Fibroblast of pulmonary artery (primary cell): ENCODE measurements at places on chromosomes 11 and 22.

DNA sequence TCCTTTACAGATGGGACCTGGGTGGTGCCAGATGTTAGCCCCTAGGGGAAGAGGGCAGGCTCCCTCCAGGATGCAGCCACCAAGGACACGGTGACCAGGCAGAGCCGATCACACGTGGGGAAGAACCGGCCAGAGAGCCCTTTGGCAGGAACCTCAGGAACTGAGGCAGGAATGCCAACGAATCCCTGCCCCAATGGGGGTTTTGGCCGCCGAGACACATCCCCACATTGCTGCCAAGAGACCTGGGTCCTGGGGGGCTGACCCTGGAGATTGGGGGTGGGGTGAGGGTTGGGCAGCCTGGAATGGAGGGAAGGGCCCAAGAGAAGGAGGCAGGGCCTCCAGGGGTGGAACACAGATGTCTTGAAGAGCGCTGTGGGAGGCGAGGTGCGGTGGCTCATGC is 28.7 kb upstream of the LMO1 start:
- no peak for DNase-seq

- peak; percentile 18 for DNase-seq
Measured at GRCh38 chr11:34750692-34751405, 130.0 kb downstream of the EHF start.

DNA sequence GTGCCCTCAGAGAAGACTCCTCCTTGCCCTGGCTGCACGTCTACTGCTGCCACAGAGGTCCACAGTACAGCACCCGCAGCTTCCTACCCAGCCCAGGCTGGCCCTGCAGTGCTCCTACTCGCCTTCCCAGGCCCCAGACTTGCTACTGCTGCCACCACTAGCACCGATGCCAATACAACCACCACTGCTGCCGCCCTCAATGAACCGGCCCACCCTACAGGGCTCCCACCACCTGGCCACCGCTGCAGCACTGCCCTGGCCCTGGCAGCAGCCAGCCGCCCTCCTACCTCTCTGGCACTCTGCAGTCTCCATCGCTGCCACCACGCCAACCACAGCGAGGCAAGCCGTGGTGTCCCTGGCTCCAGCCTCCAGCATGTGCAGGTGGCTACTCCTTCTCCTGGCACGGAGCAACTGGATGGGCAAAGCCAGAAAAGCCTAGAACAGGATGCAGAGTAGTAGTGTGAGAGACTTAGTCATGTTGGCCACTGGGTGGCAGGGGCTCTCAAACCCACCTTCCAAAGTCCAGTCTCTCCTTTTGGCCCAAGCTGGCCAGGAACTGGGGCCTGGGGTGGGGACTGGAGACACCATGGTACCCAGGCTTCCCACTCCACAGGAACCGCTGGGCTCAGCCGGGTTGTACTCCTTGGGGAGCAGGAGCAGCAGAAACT is 39.4 kb downstream of the C22orf42 start:
- DNase-seq = no peak

- DNase-seq = no peak
Measured at GRCh38 chr11:91761406-91762025, 463.1 kb upstream of the FAT3 start.

- peak; percentile 53 for DNase-seq
Measured at GRCh38 chr11:118623269-118623655, 15.8 kb downstream of the PHLDB1 start.

DNA sequence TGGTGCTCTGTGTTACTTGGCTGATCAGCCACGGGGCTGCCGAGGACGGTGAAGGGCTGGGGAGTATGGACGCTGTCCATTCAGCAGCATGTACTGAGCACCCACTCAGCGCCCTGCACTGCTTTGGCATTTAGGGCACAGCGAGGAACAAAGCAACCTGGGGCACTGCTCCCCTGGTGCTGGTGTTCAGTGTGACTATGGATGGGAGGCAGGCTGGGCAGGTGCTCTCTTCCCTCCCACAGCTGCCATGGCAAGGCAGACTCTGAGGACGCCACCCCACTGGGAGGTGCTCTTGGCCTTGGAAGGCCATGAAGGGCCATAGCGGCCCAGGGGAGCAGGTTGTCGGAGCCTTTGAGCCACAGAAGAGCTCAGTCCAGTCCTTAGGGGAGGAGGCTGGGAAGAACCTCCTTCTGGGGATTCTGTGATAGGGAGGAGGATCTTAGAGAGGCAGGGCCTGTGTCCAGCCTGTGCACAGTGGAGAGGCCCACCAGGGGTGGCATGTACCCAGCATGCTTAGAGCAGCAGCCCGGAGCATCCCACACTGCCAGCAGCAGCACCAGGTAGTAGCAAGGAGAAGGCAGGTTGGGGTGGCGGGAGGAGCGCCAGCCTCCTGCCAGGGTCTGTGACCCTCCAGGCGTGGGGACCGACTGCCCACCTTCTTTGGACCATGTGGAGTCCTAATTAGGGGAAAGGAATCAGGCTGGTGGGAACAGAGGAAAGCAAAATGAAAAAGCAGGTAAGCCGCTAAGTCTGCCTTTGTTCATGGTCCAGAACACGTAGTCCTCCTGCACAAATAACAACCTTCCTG is 141.8 kb downstream of the MPPED1 start:
- DNase-seq = no peak

DNA sequence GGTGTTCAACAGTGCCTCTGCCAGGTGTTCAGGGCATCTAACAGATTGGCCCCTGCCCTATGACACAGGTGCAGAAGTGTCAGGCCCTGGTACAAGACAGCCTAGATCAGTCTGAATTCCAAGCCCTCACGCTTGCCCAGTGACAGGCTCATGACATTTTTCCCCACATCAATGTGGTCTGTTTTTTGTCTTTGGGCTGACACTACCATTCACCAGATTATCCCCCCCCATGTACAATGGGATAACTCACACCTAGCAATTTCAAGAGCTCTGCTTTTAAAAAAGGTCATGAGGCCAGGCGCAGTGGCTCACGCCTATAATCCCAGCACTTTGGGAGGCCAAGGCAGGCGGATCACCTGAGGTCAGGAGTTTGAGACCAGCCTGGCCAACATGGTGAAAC is 155.5 kb upstream of the PITPNB start:
- no peak for DNase-seq

GRCh38 chr11:117931971-117932370 is 2.8 kb upstream of the TMPRSS13 start:
- DNase-seq = no peak

DNA sequence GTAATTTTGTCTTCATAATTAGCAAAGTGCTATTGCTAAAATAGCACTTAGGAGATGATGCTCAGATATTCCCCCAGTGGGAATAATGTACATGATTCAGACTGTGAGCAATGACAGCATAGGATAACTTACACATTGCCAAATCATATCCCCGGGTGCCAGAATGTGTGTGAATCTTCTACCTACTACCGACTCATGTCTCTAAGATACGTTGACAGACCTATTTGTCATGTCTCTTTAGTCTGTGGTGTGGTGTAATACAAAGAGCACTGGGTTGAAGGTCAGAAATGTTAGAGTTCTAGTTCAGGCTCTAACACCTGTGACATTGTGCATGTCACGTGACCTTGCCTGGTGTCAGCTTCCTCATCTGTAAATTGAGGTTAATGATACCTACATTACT is 31.0 kb upstream of the PICALM start:
- DNase-seq = peak; percentile 13

DNA sequence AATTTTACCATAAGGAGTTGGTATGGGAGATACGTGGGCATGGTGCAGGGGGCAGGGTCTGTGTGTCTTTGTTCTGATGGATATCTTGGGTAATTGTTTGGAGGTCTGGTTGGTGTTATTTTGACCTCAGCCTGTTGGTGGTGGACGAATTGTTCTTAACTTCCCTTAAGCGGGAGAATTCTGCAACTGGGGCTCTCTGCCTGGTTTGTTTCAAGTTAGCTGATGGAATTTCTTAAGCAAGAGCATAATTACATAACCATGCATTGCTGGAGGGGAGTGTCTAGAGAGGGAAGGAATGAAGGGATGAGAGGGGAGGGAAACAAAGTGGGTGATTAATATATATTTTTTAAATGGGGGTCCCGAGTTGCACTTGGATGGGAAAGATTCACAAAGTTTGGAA is 908.5 kb upstream of the RAG2 start:
- DNase-seq = peak; percentile 39

- DNase-seq = peak; percentile 94
Measured at GRCh38 chr22:38202437-38203089, 769 bp downstream of the MAFF start.

DNA sequence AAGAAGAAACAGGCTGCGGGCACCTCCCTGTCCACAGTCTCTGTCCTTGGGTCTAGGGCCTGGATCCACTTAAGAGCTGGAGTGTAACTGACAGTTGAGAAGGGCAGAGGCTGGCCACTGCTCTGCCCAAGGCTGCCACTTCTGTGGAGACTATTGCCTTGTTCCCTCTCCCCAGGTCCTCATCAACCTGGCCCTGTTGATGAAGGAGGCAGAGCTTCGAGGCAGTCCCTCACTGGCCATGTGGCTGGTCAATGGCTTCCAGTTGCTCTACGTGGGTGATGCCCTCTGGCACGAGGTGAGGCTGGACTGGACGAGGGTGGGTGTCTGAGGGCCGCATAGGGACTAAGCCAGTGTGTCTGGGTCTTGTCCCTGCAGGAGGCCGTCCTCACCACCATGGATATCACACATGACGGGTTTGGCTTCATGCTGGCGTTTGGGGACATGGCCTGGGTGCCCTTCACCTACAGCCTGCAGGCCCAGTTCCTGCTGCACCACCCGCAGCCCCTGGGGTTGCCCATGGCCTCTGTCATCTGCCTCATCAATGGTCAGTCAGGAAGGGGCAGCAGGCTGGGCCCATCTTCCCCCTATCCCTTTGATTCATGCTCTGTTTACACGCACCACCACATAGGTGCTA is 2.8 kb downstream of the ZNHIT2 start:
- no peak for DNase-seq

- DNase-seq = no peak
Measured at GRCh38 chr11:88327061-88327460, 10.5 kb downstream of the CTSC start.

DNA sequence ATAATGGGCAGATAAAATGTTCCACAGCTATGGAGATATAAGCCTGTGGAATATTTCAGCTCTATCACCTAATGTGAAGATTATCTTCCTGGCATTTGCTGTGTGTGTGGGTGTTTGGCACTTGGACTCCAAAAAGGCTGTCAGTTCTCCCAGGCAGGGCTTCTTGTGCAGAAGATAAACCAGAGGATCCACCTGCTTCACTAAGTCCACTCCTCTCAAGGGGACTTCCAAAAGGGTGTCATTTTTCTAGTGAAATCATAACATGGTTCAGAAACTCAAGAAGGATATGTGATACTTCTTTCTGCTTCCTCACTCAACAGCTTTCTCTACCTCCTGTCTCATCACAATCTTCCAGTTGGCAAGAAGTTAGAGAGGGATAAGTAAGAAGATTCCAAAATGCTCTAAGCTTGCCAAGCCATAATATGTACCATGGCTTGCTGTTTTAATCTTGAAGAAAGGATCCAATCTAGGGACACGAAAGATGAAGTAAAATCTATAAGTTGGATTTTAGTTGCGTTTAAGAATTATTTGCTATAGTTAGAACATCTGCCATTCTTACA is 206.2 kb upstream of the MTMR2 start:
- no peak for DNase-seq

DNA sequence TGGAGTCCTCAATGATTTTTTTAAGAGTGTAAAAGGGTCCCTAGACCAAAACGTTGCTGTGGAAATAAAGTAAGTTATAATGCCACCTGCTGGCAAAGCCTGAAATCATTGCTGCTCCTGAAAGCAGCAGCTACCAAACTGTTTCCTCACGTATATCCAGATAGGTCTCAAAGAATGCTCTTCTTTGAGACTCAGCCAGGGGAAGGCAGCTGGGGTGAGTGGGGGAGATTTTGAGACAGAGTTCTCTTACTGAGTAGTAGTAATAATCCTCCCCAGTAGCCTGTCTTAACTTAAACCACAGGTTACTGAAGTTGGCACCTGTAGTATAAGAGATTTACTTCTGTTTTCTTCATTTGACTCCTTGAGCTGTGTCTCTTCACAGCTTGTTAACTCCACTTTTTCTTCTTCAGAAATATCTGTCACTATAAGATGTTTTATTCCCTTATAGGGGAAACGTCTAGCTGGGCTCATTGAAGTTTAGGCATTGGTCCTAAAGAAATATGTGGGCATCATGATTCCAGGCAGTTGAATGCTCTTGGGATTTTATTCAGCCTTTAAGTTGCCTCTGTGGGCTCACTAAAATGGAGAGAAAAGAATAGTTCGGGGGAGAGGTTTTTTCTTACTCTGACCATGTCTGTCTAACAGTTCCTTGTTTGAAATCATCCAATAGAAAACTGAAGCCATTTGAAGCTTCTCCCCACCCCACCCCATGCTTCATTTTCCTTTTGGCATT is 77.9 kb downstream of the BTBD10 start:
- DNase-seq = peak; percentile 72

- DNase-seq = no peak
Measured at GRCh38 chr11:60874421-60875365, 7.4 kb downstream of the ZP1 start.

GRCh38 chr11:122853261-122853660 is 15.0 kb downstream of the CRTAM start:
- DNase-seq = no peak

DNA sequence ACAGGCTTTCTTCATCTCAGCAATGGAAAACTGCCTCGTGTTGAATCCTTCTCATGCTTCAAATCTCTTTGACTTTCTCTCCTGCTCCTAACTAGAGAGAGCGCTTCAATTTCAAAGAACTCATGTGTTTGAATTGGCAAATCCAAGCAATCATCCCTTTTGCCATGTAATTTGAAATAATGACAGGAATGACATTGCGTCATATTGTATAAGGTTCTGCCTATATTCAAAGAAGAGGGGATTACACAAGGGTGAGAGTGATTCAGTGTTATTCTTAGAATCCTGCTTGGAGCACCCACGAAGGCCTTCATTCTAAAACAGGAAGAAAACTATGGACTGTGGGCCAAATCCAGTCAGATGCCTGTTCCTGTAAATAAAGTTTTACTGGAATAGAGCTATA is 720.6 kb downstream of the JRKL start:
- DNase-seq = peak; percentile 31

DNA sequence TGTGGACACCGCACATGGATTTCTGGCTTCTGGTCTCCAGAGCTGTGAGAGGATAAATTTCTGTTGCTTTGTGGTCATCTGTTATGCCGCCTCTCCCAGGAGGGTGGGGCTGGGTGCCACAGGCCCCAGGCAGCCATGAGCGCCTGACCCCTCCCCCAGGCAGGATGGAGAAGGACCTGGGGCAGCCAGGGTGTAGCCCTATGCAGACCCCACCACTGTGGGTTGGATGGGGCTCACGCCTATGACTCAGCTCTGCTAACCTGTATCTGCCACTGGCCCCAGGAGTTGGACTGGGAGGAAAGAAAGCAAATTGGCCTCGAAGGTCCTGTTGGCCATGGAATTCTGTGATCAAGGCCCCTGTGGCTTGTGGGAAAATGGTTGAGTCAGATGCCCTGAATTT is 1351.1 kb downstream of the BRD1 start:
- no peak for DNase-seq

- DNase-seq = no peak
Measured at GRCh38 chr11:64711138-64711955, 11.7 kb downstream of the NRXN2 start.

GRCh38 chr11:101508370-101508769 is 75.4 kb downstream of the TRPC6 start:
- DNase-seq = no peak
